ENCODE measurements at places on chromosomes 2 and 18.
A peak's percentile ranks its signal among the peaks of the same experiment; 100 is the strongest.

GRCh38 chr18:12990123-12990475 lies 1.1 kb upstream of the CEP192 start:
- no peak for DNase-seq

- DNase-seq: no peak
Measured at GRCh38 chr18:3689986-3690763, 240.2 kb downstream of the TGIF1 start.

DNA sequence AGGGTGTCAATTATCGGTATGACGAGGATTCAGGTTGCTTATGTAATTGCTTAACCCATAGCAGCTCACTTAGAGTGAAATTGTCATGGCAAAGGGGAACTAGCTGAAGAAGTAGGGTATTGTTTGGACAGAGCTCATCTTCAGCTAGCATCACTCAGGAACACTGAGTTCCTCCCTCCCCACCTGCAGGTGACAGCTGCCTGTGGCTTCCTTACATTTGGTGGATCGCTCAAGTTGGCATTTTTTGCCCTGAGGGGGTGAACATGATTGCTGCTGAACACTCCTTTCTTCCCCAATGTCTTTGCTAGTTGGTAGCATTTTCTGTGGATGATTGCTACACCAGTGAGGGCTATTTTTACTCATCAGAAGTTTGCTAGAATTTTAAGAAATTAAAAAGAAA lies 86.7 kb upstream of the THUMPD2 start:
- DNase-seq: no peak

GRCh38 chr2:231191896-231192872 lies 6.2 kb upstream of the ARMC9 start:
- peak; percentile 89 for DNase-seq

- no peak for DNase-seq
Measured at GRCh38 chr2:156574112-156574511, 137.9 kb downstream of the GPD2 start.

DNA sequence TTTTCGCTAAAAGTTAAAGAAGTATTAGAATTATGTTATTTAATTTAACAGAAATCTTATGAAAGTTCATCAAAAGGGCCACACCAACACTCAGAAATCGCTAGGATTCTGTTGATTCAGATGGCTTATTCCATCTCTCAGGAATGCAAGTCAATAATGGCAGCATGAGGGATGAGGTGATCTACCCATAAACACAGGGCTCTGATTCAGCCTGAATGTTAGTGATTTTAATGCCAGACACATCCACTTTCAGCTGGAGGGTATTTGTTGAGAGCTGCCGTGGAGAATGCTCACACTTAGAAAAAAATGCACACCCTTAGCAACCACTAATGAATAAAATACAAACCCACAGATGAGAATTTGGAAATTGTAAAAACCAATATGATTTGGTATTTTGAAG lies 173.3 kb upstream of the ERBB4 start:
- no peak for DNase-seq

GRCh38 chr2:33223856-33224255 lies 252.6 kb upstream of the RASGRP3 start:
- no peak for DNase-seq

GRCh38 chr2:232236200-232236599 lies 142.4 kb upstream of the ALPP start:
- DNase-seq: no peak

- DNase-seq: no peak
Measured at GRCh38 chr2:130972410-130972809, 120.8 kb downstream of the FAM168B start.

DNA sequence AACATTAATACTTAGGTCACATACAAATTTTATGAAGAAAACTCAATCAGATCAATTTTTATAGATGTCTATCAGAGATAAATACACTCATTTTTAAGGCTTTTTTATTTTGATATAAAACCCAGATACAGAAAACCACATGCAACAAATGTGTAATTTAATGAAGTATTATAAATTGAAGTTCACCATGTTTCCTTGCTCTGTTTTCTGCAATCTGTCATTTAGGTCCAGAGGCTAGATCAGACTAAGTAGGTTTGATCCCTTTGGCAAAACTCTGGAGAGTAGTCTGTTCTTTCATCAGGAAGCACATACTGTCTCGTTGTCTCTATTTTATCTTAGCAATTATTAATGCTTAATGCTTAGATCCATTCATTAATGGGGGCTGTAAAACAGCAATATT lies 841.6 kb downstream of the MBD2 start:
- DNase-seq: peak; percentile 50

DNA sequence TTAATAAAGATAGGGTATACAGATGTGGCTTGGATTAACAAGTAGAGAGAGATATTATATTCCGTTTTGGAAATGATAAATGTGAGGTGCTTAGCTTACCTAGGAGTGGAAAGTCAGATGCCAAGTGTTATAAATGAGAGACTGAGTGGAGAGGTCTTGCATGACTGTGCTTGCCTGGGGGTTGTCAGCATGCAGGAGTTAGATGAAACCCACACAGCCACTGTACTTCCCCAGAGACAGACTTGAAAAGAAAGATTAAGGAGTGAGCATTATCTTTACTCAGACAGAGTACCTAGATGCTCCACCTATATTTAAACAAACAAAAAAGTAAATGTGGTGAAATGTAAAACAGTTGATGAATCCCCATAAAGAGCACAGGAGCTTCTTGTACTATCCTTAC lies 482.7 kb downstream of the RIT2 start:
- no peak for DNase-seq

- no peak for DNase-seq
Measured at GRCh38 chr2:59713577-59713976, 839.9 kb downstream of the BCL11A start.

- no peak for DNase-seq
Measured at GRCh38 chr2:162915858-162916257, 77.3 kb upstream of the KCNH7 start.

- peak; percentile 3 for DNase-seq
Measured at GRCh38 chr2:149134335-149134923, 95.9 kb downstream of the LYPD6B start.

DNA sequence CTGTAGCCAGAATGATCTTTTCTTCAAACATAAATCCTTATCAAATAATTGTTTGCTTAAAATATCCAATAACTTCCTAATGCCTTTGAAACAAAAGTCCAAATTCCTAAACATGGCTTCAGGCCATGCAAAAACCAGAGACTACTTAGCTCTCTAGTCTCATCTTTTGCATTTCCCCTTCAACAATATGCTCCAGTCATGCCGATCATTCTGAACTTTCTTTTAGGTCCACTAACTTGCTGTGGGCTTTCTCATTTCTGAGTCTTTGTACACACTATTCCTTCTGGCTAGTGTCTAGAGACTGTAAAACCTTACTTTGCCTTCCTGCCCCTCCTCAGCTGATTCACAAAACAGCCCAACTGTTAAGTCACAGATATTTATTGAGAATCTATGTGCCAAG lies 51.5 kb downstream of the VIL1 start:
- DNase-seq: no peak

DNA sequence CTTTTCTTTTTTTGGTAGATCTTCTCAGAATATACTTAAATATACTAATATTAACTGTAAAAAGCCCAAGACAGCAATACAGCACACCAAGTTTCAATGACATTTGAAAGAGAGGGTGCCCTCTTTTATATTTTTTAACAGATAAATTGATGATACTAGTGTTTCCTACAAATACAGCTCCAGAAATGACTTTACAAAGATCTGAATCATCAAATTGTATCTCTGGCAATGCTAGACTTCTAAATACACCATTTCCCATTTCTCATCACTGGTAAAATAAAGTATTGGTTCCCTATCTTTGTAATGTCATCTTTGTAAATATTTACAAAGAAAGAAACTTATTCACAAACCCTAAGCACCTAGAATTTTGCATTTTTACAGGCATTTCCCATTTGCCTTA lies 281.3 kb downstream of the EXOC6B start:
- DNase-seq: no peak

GRCh38 chr2:15939854-15940660 lies at the start of gene MYCN:
Gene MYCN (plus strand): TSS chr2:15940550. CDS start chr2:15942065, 1,515 bp downstream.
- peak; percentile 89 for DNase-seq

DNA sequence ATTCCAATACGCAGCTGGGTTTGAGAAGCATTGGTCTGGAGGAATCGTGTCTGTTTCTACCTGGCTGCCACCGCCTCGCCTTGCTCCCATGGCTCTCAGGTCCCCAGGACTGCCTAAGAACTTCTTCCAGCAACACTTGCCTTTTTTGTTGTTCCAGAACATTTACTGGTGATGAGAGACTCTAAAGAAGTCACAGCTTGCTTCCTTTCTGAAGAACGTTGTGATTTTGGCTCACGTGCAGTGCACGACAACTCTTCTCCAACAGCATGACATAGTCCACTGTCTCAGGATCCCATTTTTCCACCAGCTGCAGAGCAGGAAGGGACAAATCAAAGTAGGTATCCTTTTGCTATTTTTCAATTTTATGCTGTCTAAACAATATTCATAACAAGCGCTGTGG lies 940.9 kb downstream of the SLC4A3 start:
- no peak for DNase-seq

DNA sequence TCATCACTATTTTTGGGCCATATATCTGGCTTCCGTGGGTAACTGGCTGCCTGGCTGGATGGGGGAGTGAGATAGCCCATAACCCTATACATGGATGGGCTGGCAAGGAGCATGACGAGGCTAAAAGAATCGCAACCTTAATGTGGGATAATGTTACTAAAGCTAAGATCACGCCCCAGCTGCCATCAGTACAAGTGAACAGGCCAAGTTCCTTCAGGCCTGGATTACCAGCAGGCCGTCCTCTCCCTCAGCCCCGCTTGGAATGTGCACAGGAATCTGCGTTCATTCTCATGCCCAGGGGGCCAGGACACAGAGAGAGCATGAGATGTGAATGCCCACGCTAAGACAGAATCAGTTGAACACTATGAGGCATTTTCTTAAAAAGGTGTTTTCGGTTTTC lies 34.7 kb downstream of the RMC1 start:
- no peak for DNase-seq

GRCh38 chr2:172095146-172095904 lies 7.4 kb downstream of the DLX2 start:
- peak; percentile 74 for DNase-seq

DNA sequence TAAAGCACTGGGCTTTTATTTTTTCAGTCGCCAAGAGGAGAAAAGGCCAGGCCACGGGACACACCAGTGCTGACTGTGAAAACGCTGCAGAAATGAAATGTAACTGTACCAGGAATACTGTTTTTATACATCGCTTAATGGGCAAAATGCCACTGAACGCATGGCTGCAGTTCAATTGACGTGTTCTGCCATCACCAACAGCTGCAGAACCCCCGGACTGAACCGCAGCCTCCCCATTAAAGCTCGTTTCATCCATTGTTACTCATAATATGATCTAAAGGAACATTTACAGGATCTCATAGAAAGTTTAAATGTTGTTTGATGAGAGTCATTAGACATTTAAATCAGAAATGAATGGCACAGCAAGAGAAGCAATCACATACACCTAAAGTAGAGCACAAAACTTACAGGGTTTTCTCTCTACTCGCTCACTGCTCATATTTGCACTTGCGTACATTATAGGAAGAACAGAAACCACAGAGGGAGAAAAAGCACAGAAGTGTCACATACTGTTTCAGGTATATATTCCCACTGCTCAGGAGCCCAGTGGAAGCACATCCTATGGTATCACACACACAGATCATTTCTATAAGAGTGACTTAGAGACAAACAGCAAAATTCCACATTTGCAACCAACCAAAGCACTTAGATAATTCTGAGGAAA lies 35.3 kb downstream of the TCF4 start:
- DNase-seq: no peak

- DNase-seq: no peak
Measured at GRCh38 chr2:157931542-157931941, 55.4 kb upstream of the ACVR1 start.

- no peak for DNase-seq
Measured at GRCh38 chr2:98459496-98460175, 15.0 kb downstream of the INPP4A start.

GRCh38 chr2:68375582-68375981 lies 10.5 kb downstream of the PLEK start:
- no peak for DNase-seq

DNA sequence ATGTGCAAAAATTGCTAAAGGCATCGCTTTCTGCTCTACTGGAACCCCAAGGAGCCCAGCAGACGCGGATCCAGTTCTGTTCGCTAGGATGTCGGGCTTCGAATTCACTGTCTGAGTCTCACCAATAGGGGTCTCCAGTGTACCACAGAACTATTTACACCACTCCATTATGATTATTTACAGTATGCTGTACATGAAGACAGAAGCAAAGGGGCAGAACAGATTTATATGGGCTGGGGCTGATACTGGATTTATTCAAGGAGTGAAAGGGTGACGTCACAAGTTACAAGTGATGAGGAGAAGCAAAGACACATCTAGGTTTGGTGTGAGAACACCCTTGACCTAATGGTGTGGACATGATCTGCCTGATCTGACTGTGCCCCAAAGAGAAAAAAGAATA lies 185.3 kb upstream of the ATP5MC3 start:
- peak; percentile 49 for DNase-seq

DNA sequence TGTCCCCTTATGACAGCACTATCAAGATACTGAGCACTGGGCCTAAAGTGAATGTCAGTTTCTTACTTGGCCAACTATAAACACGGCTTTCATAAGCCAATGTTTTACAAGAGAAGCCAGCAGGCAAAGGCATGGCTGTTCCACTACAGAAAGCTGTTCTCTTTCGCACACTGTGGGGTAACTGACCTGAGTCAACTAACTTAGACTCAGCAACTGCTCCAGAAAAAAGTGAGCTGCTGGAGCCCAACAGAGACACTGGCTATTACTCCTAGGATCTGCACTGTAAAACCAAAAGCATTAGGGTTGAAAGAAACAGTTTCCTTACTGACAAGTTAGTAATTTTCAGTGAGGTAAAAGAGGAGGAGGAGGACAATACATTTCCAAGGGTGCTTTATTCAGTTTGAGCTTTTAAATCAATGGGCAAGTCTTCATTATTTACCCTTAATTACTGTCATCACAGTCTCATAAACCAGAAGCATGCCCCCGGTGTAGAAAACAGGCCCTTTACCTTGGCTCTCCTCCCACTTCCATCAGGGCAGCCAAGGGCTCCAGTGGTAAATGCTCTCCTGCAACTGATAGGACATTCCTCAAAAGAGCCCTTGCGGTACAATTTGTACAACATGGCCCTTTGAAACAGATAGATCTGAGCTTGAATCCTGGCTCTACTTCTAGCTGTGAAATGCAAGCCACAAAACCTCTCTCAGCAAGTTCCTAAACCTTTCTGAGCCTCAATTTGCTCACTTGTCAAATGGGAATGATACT lies 275.7 kb downstream of the PDE11A start:
- peak; percentile 3 for DNase-seq
